ENCODE measurements at places on chromosomes 7 and 10.

GRCh38 chr10:60397792-60398191, 8.1 kb upstream of the ANK3 start:
- DNase-seq = no peak

GRCh38 chr7:112997831-112998230, 88.8 kb downstream of the GPR85 start:
- DNase-seq = no peak

GRCh38 chr7:136853654-136854053, 14.8 kb upstream of the CHRM2 start:
- DNase-seq = no peak

GRCh38 chr10:30581779-30582380, 47.7 kb downstream of the LYZL2 start:
- no peak for DNase-seq

GRCh38 chr7:108860615-108861014, 290.9 kb downstream of the DNAJB9 start:
- no peak for DNase-seq

DNA sequence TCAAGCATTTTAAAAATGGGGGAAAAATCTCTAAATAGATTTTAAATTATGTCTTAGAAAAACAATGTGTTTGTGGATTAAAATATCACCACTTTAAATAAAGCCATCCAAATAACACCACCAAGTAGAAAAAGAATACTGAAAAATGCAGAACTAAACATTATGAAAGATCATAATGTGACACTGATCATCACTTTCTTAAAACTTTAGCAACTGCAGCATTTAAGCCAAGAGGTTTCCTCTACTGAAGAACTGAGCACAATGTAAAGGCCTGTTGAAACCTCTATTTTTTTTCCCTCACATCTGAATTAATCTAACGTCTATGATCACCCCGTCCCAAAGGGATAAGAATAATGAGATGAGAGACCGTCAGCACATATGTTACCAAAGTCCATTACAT, 18.6 kb downstream of the MINDY3 start:
- no peak for DNase-seq

- no peak for DNase-seq
These were observed 116.3 kb upstream of the BTBD16 start for GRCh38 chr10:122154545-122155366.

GRCh38 chr10:95333997-95334804, 43.4 kb upstream of the PDLIM1 start:
- DNase-seq = no peak

- no peak for DNase-seq
These were observed 27.9 kb upstream of the CUL1 start for GRCh38 chr7:148670807-148671206.

- DNase-seq = no peak
These were observed 6.9 kb upstream of the ZNF485 start for GRCh38 chr10:43599333-43599732.

GRCh38 chr10:101974091-101974971, 81.6 kb downstream of the ARMH3 start:
- no peak for DNase-seq

GRCh38 chr10:96242822-96243221, 28.5 kb downstream of the BLNK start:
- DNase-seq = no peak

DNA sequence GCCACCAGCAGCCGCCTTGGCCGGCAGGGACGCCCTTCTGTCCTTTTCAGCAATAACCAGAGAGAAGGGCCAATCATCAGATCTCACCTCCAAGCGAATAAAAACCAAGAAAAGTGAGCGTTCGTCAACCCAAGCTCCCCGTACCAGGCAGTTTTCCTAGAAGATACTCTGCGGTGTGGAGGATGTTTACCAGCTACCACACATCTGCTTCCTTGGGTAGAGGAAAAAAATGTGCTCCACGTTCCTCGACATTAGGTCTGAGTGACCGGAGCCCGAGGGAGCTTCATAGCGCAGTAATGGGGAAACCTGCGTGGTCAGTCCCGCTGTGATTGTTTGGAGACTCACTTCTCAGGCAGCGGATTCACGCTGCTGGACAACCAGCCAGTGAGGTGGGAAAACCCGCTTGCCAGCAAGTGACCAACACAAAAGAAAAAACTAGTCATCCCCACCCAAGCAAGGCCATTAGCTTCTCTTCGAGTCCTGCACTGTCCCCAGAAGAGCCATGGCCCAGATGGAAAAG, 73.0 kb downstream of the ZRANB1 start:
- DNase-seq = no peak

GRCh38 chr7:140773104-140773503, 76.6 kb downstream of the NDUFB2 start:
- no peak for DNase-seq

- DNase-seq = no peak
These were observed 147.1 kb downstream of the SLIT1 start for GRCh38 chr10:97038688-97039087.

DNA sequence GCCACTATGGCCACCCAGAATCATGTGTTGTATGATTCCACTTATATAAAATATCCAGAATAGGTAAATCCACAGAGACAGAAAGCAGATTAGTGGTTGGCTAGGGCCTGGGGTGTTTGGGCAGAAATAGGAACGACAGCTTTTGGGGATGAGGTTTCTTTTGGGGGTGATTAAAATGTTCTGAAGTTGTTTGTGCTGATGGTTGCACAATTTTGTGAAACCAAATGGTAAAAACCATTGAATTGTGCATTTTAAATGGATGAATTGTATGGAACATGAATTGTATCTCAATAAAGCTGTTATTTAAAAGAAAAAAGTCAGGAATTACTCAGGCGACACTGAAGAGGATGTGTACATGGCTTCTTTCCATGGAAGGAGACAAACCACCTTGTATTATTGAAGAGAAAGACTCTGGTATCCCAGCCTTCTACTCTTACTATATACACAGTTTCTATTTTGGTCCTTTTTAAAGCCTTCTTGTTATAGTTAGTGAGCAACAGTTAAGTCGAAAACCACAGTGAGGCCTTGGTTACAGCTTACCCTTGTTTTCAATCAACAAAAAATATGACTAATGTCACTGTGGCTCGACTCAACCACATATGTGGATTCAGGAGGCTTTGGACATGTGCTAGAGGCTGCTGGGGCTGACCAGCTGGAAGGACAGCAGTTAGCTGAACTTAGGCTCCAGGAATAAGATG, 57.1 kb upstream of the KMT2E start:
- DNase-seq = no peak
